ENCODE measurements at places on chromosomes 5 and 9. TPM values are rescaled to one million over a fixed set of nuclear protein-coding genes. Genes with fewer than 3 reads are reported as not detected.

The EMB gene
- total RNA-seq: 37.4 TPM

The PPP3R2 gene
- not detected for total RNA-seq

The PMPCA gene
- total RNA-seq: 113 TPM

The DOK3 gene
- 4.2 TPM for total RNA-seq

The TAF7 gene
- 45.2 TPM for total RNA-seq

The SLC22A4 gene
- 0.66 TPM for total RNA-seq

The HACD4 gene
- total RNA-seq: 2.7 TPM

The PCDHGB2 gene
- 0.18 TPM for total RNA-seq

All from activated CD4-positive, alpha-beta T cell treated with anti-CD3 and anti-CD28 coated beads for 36 hours (primary cell).